Skin of body (tissue), 3 donors: ENCODE measurements at places on chromosomes 4 and X. TPM values are rescaled to one million over a fixed set of nuclear protein-coding genes. Genes with fewer than 3 reads are reported as not detected.

GLRA3 gene
- not detected for total RNA-seq

ANXA3 gene
- total RNA-seq: 50.7 TPM

GRPR gene
- total RNA-seq: 0.39 TPM

MAGEA11 gene
- not detected for total RNA-seq
